NCI-H146 (cell line): ENCODE measurements at places on chromosomes 6 and 20.

- no peak for DNase-seq
Measured at GRCh38 chr6:157075549-157076450, 247.5 kb downstream of the TMEM242 start.

- no peak for DNase-seq
Measured at GRCh38 chr20:58976061-58976730, 4.9 kb upstream of the NELFCD start.

DNA sequence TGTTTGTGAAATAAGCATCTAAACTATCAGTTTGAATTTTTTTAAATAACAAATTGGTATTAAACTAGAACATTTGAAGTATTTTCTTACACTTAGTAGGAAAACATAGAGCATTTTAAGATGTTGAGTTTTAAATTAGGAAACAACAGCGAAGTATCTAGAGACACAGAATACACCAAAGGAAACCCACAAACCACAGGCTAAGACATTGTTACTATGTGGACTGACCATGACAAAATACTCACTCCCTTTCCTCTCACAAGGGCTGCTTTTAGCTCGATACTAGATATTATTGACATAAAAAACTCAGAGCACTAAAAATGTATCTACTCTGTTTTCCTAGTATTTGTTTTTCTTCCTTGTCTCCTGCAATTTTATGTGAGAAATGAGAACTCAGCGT lies 266.0 kb upstream of the CITED2 start:
- no peak for DNase-seq

DNA sequence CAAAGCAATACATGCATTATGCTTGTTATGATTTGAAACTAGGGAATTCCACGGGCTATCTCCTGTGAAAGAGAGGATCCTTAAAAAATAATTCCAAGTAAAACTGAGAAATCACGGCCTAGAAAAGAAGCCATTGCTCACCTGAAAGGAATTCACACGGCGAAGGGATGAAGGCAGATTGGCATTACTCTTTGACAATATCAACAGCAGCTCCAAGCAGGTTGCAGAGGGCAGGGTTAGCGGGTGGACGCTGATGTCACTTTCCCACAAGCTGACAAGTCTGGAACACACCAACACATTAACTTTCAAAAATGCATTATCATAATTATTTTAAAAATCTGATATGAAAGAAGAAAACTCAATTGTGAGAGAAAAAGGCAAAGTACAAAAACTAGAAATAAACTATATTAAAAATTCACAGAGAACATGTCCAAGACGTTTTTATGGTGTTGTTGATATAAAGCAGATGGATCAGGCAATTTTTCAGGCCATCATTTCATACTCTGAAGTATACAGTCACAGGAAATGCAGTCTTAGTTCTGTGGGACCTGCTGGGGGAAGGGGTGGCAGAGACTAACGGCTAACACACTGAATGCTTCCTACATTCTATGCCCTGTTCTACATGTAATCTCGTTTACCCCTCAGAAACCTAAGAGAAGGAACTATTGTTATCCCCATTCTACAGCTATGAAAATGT lies 108.3 kb downstream of the UBE3D start:
- DNase-seq, result no peak

DNA sequence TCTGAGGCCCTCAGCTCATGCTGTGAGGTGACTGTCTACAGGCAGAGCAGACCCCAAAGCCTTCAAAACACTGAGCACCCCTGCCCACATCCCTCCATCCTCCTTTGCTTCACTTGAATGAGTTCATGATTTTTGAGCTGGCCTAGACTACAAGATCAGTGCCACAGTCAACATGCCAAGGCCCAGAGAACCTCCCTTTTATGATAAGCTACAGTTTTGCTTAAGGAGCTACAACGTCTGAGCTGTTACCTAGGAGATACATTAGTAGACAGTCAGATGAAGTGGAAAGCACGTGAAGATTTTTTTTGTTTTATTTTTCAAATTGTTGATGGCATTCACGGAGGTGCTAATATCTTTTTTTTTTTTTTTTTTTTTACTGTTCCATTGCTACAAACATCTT lies 139.0 kb downstream of the SOBP start:
- DNase-seq, result no peak

- no peak for DNase-seq
Measured at GRCh38 chr6:36098253-36098919, 31.9 kb upstream of the MAPK13 start.

- DNase-seq, result no peak
Measured at GRCh38 chr20:8089668-8090067, 42.4 kb upstream of the PLCB1 start.
